ENCODE measurements at places on chromosomes 6 and 20.

GRCh38 chr20:61387204-61387953 lies 135.3 kb downstream of the CDH4 start:
- no peak for DNase-seq

- DNase-seq: no peak
These were observed 3.9 kb downstream of the LPIN3 start for GRCh38 chr20:41344477-41344876.

GRCh38 chr6:79077715-79078074 lies 359 bp downstream of the PHIP start:
- no peak for DNase-seq

DNA sequence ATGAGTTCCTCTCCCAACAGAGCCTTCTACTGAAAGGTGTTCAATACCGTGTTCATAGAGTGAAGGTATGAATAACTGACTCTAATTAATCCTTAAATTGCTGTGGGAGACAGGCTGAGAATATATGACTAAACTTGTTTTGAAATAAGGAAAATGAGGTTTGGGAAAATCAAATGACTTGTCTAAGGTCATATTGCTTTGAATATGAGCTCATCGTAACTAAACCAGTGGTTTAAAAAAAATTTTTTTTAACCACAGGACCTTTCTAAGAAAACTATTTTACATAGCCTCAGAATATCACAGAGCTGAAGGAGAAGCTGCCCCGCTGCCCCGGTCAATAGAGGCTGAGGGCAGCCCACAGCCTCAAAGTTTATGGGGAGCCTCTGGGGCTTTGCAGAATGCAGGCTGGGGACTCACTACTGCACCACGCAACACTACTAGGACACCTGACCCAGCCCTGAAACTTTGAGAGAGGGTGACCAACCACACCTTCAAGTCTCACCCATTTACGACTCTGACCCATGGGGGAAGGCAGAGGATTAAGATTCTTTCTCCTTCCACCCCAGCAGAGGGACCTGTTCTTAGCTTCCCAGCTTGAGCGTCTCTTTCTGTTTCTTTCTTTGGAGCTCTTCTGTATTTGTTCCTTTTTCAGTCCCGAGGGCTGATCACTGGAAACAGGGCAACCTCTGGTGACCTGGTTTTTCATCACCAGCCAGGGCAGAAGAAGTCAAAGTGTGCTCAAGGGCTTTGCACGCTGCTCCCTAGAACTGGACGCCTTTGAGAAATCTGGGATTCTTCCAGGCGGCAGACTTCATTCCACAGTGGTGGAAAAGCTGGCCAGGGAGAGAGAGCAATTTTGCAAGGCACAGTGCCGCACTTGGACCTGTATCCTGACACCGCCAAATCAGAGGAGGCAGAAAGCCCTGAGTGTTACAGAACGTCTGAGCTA lies 220.2 kb downstream of the ATXN1 start:
- no peak for DNase-seq

- DNase-seq: no peak
These were observed 63.7 kb downstream of the PSMG4 start for GRCh38 chr6:3322366-3322890.

DNA sequence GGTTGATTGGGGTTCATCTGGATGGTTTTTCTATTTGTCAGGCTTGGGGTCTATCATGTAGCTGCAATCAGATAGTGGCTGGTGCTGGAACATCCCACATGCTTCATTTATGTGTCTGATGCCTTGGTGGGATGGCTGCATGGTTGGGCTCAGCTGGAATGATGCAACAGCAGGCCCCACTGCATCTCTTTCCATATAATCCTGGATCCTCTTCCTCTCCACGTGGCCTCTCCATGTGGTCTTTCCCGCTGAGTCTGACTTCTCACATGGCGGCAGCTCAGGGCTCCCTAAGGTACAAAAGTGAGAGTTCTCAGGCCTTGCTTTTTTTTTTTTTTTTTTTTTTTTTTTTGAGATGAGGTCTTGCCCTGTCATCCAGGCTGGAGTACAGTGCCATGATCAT lies 65.0 kb upstream of the SUPT3H start:
- DNase-seq: no peak

DNA sequence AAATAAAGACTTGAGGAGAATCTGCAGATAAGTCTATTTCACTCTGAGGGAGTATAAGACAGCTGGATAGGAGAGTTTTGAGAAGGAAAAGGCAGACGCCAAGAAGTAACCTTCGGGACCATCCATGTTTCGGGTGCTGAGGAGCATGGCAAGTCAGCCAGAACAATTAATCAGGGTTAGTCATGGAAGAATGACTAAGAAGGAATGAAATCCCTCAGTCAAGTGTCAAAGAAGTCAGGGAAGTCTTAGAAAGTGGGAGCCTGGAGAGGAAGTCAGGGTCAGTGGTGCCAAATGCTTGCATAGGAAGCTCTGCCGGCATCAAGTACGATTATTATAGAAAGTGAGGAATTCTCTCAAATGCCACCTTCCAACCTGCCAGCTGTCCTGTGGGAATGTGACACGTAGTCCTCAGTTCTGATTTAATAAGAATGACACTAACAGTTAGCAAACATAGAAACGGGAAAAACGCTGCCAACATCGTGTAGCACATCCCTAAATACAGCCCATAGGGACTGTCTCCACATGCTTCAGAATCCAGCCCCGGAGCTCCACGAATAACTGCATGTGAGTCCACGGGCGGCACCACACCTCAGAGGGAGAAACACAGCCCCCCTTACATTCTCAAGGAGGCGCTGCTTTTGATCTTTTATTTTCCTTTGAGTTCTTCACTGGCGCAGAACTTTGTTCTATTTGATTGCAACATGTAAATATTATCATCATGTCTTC lies 602.7 kb downstream of the PRKN start:
- DNase-seq: no peak

GRCh38 chr6:107704347-107705013 lies 119.6 kb downstream of the SCML4 start:
- DNase-seq: no peak

DNA sequence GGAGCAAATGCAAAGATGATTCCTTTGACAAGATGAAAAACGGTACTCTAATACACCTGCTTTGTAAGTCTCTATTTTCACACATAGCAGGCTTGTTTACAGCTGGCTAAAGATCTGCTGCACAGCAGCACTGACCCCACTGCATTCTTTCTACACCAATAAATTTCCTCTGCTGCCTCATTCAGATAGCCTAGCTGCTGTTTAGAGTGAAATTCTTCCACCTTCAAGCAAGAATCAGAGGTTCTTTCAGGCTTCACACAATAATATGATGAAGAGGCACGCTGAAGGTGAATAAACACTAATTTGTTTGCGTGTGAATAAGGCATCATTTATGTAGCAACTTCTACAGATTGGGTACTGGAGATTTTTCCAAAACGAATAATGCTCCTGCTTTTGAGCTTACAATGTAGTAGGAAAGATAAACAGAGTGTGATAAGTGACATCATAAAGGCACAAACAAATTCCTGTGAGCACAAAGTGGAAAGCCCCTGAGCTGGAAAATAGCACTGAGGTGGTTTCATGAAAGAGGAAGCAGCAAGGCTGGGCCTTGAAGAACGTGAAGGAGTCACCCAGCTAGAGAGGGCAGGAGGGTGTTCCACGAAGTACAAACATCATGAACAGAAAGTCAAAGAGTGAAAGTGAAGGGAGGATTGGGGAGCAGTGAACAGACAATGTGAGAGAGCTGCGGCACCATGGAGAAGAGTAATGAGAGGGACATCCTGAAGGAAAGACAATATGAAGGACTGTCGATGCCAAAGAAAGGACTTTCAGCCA lies 543.4 kb downstream of the CD83 start:
- peak; percentile 30 for DNase-seq

DNA sequence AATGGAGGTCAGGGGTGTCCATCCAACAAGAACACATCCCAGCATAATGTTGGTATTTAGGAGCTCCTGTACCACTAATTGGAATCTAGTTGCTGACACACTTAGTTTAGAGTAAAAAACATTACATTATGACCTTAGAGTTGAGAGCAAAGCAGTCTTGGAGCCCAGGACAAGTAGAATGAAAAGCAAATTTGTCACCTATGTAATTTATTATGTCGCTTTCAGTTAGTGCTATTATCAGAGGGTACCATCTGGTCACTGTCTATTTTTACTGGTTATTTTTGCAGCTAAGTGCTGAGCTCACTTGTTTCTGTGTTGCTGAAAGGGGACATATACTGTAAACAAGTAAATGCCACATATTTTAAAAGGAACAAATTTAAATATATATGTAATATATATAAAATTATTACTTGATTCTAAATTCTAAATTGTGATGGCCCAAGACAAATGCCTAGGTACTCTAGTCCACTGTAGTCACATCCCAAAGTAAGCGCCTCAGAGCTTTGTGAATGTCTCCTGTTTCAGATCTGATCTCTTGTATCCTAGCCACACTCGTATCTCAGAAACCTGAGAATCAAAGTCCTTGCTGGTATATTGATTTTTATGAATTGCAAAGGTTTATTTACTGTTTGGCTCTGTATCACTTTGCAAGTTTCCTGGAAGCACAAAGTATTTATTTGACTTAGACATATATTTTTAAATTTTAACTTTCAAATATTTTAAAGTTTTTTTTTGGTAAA lies 148.6 kb upstream of the MAN1A1 start:
- no peak for DNase-seq

DNA sequence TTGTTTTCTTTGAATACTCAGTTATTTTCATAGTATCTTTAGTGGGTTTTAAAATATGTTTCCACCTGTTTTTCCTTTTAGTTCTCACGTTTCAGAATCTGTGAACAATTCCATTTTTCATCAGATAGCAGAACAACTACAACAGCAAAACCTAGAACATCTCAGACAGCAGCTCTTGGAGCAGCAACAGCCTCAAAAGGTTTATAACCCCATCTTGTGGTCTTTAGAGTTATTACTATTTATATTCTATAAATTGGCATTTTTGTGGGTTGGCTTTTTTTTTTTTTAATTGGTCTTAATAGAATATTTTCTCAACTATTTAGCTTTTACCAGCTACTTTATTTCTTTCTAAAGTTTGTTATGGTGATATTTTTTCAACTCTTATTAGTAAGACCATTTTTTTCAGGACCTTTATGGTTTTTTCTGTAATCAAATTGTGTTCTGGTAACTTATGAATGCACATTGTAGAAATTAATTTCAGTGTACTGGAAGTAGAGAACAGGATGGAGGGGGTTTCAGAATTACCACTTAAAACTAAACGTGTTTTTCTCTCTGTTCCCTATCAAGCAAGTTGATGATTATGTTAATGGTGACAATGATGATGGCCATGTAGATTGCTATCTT lies 72.2 kb downstream of the SCAF8 start:
- DNase-seq: no peak

- no peak for DNase-seq
These were observed 329.1 kb downstream of the TFAP2B start for GRCh38 chr6:51147756-51148155.

DNA sequence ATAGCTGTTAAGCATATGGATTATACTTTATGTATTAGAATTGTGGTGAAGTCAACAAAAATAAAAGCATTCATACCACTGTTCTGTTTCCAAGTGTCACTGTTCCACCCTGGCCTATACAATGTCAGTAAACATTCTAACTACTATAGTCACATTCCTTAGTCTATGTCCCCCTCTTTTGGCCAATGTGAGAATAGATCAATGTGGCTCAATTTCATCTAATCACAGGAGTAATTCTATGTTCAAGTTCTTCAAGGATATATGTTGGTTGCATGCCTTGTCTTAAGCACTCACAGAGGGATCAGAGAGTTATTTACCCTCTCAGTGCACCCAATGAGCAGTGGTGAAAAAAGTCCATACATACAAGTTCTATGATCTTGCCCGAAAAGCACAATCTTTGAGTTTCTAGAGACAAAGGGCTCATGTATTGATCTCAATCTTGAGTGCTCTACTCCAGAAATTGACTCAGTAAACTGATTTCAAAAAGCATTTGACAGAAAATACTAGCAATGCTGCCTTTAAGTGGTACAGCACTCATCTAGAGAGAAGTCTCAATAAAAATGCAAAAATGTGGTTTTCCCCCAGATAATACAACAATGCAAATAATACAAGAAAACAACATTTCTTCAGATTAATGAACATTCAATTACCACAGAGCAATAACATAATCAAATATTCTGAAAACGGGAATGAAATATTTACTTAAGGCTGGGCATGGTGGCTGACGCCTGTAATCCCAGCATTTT lies 16.5 kb downstream of the SMLR1 start:
- DNase-seq: no peak

DNA sequence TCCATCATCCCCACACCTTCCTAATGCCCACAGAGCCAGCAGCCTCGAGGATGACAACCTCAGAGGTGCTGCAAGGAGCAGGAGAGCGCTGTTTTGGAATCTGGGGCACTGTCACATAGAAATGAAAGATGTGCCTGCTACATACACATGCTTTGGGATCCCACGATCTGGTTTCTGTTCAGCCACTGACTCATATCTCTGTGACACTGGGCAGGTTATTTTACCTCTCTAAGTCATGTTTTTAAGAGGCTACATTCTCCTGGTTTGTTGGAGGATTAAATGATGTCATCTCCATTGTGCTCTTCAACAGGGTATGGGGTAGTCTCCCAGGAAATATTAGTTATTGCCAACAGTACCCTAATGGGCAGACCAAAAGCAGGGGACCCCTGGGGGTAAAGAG lies 32.6 kb upstream of the TAB2 start:
- no peak for DNase-seq

- DNase-seq: no peak
These were observed 73.0 kb downstream of the GFRA4 start for GRCh38 chr20:3590164-3590563.

DNA sequence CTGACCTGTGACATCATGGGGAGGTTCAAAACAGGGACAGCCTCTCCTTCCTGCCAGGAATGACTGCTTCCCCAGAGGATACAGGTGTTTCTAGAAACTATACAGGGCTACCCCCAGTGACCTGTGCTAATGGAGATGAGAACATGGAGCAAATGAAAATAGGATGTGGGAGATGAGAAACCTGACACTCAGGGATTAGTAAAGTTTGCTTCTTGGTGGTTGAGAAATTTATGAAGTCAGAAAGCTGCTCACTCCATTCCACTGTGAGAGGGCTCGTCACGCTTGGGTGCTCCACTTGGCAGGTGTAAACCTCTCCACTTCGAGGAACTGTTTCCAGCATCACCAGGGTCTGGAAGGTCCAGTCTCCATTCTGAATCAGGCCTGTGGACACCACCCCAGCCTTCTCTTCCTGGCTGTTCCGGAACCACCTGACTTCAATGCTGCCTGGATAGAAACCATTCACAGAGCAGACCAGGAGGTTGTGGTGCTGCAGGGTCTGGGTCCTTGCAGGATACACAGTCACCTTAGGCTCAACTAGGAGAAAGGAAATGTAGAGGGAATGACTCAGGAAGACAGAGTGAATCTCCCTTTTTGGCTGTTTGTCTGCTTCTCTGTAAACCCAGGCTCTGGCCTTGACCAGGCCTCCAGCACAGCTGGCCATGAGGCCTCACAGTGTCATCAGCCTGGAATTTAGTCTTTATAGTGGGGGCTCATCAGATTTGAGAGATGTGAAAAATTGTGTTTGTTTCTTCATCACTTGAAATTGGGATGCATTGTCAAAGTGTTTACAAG lies 10.8 kb downstream of the HLA-DRB5 start:
- DNase-seq: no peak

All from activated T-cell treated with anti-CD3 and anti-CD28 coated beads for 24 hours (primary cell).